ENCODE measurements at places on chromosomes 2 and 18.

DNA sequence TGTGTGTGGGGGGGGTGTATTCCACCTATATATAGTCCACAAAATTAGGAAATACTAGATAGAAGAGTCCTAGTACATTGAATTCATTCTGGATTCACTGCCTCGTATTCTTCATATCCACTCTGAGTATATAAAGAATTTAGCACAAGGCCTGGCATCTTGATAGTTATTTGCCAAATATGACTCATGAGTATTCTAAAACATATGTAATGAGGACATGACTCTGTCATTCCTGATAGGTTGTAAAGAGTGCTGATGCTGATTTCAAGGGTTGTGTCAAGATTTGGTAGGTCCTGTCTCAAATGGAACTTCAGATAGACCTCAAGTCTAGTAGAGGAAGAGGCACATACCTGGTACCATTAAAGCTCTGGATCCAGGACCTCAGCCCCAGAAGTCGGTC lies 173.4 kb upstream of the BOD1L2 start:
- DNase-seq, result no peak

GRCh38 chr2:234286118-234286598 lies 210.7 kb downstream of the ARL4C start:
- DNase-seq, result no peak

GRCh38 chr2:52017646-52018235 lies 985.8 kb upstream of the NRXN1 start:
- no peak for DNase-seq

DNA sequence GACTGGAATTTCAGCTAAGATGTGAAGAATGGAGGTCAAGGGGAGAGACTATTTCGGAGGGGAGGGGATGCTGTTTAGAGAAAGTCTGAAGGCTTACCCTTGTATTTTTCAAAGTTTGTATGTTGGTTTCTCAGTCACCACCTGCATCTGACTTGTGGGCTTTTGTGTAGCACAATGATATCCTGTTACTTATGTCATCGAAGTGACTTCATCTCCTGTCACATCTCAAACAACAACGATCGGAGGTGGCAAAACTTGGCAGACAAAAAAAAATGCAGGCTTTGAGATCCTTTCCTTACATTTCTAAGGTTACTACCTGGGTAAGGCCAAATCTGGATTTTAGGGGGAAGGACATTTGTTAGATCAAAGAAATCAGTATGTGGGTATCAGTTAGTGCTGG lies 11.7 kb upstream of the CXCR4 start:
- no peak for DNase-seq

DNA sequence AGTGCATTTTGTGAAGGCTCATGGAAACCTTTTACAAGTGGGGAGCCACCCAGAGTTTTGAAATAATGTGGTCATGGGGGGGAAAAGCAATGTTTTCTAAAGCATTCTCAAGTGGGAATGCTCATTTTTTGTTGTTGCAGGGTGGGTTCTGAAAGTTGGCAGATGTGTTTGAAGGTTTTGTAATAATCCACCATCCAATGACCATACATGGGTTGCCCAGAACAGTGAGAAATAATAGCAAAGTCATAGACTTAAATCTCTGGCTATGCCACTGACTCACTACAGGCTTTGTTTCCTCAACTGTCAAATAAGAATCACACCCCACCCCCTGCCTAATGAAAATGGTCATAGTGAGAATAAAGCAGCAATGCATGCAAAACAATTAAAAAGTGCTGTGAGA lies 2.9 kb downstream of the DSG3 start:
- DNase-seq, result no peak

GRCh38 chr18:51278045-51278649 lies 80.7 kb upstream of the MEX3C start:
- DNase-seq, result peak; percentile 15

GRCh38 chr2:154455166-154455565 lies 243.3 kb upstream of the KCNJ3 start:
- DNase-seq, result no peak

- no peak for DNase-seq
Measured at GRCh38 chr2:166784296-166784946, 103.9 kb upstream of the XIRP2 start.

GRCh38 chr2:28101123-28101522 lies 210.6 kb downstream of the BABAM2 start:
- DNase-seq, result no peak

GRCh38 chr2:234074751-234075517 lies 24.4 kb downstream of the SPP2 start:
- no peak for DNase-seq

DNA sequence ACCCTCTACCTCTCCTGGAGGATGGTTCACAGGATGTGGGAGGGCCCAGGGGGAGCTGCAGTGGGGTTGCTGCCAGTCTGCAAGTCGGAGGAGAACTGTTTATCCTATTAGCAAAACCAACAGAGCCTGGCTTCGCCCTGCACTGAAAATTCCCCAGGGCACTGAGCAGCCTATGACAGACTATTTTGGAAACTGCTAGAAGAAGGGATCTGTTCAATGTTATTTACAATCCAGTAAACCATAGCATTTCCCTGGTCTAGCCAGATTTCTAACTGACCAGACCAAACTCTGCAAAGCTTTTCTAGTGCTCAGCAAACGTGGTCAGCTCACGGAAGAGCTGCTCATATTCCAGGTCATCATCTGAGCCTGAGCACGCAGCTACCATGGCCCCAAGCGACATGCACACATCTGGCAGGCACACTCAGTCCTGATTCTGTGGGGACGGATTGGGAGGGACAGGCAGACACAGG lies 64.8 kb upstream of the PID1 start:
- no peak for DNase-seq

GRCh38 chr2:211401328-211401727 lies 844.9 kb downstream of the CPS1 start:
- no peak for DNase-seq

- DNase-seq, result no peak
Measured at GRCh38 chr2:99436874-99437273, 52.9 kb downstream of the REV1 start.

- no peak for DNase-seq
Measured at GRCh38 chr2:205352593-205352992, 329.7 kb upstream of the NRP2 start.

DNA sequence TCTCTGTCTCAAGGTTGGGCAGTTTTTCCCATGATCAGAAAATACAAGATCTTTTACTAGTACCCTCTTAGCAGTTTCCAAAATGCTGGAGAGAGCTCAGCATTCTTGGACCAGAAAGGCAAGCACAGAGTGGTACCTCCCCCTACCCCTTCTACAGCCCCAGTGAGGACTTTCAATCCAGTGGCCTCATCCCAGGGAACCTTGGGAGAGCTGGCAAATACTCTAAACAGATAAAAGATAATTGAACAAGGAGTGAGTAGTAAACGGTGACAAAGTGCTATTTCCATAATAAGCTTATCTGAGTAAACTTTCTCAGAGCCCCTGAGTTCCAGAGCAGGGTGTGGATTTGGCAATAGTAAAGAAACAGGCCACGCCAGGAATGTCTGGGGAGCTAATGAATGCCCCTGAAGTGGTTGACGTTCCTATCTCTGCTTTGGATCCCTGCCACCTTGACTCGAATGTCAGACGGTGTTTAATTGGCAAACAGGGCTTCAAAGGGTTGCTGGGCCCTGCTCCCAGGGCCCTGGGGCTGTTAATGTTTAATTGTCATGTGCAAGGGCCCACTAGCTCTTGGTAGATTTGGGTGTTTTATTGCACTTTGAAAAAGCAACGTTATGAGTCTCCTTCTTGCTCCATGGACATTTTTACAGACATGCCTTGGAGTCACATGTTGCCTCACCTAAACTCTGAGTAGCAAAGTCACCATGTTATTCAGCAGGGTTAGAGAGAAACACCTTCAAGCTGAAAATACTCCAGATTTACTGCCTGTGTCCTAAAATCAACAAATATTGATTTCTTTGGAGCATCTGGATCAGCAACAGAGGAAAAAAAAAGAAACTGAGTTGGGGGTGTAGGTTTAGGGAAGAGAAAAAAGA lies 239.9 kb downstream of the CYRIA start:
- DNase-seq, result no peak

GRCh38 chr18:37532917-37533316 lies 32.7 kb downstream of the CELF4 start:
- DNase-seq, result no peak

DNA sequence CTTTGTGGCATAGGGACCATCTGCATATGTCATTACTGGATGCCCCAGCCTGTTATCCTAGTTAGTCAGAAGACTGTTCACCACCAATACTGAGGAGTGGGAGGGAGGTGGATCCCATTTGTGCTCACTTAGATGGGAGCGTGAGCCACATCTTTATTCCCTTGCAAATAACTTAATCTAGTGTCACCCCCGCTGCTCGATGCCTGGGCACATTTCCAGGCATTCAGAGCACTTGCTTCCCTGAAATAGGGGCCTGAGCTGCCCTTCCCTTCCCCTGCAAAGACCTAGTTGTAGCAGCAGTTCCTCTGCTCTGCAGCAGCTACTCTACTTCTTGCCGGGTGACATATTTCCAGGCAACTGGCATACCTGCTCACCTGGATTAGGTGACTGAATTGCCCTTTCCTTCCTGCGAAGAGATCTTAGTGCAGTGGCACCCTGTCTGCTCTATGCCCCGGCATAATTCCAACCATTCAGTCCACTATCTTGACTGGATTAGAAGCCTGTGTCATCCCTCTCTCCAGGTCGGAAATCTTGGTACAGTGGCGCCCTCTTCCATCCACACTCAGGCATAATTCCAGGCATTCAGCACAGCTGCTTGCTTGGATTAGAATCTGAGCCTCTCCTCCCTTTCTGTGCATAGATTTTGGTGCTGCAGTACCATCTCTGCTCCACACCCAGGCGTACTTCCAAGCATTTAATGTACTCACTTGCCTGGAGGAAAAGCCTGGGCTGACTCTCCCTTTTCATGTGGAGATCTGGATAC lies 1389.1 kb upstream of the TMEFF2 start:
- DNase-seq, result no peak

GRCh38 chr2:143254110-143254509 lies 124.9 kb downstream of the ARHGAP15 start:
- DNase-seq, result no peak

DNA sequence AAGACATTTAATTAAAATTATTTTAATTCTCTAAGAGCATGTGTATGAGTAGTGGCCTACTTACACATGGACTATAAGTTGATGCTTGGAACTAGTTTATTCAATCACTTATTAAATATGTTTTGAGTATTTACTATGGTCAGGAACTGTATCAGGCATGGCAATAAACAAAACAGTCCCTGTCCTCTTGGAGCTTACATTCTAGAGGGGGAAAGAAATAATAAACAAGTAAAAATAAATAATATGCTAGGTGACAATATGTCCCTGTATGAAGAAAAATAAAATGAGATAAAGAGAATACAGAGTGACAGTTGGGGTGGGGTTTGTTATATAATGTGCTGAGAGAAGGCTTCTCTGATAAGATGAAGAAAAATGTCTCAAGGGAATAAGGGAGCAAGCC lies 74.5 kb downstream of the MYO3B start:
- no peak for DNase-seq

DNA sequence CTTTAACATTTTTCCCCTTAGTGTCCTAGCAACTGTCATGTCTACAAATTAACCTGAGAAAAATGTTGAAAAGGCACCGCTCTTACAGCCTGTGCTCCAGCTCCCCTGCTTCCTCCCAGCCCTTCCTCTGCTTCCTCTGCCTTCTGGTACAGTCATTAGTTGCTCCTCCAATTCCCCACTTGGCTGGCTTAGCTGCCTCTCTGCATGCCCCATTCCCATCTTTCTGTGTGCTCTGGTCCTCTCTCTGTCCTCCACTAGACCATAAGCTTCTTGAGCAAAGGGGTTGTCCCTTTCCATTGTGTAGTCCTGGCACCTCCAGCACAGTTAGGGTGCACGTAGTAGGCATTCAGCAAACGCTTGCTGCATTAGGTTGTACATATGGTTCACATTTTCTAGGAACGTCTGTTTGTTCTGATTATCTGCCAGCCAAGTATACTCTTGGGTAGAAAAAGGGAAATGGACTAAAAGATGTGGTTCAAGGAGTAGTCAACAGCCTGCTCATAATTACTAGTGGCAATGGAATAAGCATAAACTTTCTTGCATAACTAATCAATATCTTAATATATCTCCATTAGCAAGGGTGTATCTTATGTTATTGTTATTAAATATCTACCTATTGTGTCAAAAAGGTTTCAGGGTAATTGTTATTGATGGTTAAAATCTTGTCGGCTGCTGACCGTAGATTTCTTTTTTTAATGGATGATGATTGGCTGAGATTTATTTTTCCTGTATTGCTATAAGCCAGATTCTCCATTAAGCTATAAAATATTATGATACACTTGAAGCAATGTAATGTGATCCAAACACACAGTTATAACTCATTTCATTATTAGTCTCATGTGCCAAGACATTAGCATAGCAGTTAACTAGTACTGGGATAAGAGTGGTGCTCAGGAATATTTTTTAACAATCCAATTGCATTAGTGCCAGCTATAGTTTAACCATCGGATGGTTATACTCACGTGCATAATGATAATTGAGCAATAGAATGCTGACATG lies 340.1 kb downstream of the SLC4A3 start:
- no peak for DNase-seq

- DNase-seq, result no peak
Measured at GRCh38 chr2:212227755-212228154, 310.8 kb downstream of the ERBB4 start.

GRCh38 chr18:48138660-48139430 lies 208.4 kb upstream of the SMAD2 start:
- no peak for DNase-seq

DNA sequence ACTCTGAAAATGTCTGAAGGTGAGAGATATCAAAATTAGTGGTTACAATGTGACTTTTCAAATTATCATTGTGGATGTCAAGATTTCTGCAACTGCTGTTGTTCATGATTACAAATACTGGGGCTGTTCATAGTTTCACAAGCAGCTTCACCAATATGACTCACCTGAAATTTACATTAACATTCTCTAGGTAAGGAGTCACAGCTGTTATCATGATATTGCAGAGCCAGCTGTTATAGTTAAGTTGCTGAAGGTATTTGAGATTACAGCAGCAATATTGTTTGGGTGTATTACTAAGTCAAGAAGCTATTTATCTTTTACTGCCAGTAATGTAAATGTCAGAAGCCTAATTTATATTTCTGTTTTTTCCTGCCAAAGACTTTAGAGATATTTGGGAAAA lies 140.0 kb downstream of the MC4R start:
- no peak for DNase-seq

DNA sequence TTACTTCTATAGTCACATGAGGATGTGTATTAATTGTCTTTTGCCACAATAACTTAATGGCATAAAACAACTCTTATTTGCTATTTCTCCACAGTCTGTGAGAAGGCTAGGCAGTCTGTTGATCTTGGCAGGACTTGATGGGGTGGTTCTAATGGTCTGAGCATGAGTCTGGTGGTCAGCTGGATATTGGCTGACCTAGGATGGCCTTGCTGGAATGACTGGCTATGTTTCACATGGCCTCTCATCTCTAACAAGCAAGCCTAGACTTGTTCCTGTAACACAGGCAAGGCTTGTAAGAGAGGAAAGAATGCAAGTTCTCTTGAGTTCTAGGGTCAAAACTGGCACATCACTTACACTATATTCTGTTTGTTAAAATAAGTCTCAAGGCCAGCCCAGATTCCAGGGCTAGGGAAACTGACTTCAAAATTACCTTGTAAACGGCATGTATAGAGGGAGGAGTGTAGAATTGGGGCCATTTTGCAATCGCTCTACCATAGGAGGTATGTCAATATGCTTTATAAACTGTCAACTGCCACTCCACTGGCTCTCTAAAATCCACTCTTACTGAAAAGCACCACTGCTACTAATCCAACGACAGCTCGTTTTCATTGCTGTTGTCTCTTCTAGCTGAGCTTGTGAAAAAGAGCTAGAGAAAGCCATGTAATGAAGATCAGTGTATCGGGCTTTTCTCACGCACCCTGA lies 325.0 kb upstream of the PKDCC start:
- no peak for DNase-seq

GRCh38 chr18:28284132-28284531 lies 107.2 kb upstream of the CDH2 start:
- no peak for DNase-seq
